ENCODE measurements at places on chromosomes 2 and 18.

DNA sequence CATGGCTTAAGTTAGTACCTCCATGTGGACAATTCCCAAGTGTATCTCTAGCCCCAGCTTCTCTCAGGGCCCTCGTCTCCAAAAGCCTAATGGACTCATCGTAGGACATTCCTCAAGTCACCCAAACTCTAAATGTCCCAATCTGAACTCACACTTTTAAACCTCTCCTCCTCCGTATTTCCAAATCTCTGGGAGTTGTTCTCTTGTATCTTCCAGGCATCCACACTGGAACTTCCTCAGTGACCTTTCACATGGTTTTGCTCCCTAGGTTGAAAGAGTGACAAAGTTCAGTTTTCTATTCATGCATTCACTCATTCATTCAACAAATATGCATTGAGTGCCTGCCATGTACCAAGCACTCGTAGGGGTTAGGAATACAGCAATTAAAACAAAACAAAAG is 220.2 kb downstream of the ALPK2 start:
- no peak for DNase-seq

DNA sequence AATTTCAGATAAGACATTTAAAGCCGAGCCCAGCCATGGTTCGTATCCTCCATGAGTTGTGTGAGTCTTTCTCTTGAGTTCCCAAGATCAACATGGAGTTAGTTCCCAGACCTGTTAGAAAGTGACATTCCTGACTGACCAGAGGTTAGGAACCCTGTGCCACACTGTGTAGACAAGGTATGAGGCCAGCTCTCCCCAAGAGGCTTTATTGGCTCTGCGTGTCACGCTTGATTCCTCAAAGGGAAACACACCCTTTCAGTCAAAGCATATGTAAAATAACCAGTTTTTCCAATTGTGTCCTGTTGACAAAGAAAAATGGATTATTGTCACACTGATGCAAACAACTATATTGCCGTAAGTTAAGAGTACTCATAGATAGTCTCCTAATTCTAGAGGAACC is 1.2 kb downstream of the SULT1C3 start:
- DNase-seq = no peak

DNA sequence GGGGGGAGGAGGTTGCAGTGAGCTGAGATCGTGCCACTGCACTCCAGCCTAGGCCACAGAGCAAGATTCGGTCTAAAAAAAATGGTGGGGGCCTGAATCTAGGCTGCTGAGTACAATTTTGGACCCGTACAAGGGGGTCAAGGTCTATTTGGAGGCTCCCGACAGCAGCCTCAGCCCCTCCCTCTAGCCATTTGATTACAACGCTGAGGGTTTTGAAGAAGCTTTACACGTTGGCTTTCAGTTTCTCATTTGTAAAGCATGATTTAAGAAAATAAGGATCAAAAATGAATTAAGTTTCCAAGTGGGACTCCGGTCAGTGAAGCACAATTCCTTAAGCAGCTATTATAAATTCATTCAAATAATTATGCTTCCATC is 133.9 kb downstream of the TGIF1 start:
- no peak for DNase-seq

GRCh38 chr2:9703701-9704221 is 73.0 kb upstream of the YWHAQ start:
- peak; percentile 91 for DNase-seq

GRCh38 chr2:102765061-102765460 is 3.2 kb downstream of the TMEM182 start:
- no peak for DNase-seq

DNA sequence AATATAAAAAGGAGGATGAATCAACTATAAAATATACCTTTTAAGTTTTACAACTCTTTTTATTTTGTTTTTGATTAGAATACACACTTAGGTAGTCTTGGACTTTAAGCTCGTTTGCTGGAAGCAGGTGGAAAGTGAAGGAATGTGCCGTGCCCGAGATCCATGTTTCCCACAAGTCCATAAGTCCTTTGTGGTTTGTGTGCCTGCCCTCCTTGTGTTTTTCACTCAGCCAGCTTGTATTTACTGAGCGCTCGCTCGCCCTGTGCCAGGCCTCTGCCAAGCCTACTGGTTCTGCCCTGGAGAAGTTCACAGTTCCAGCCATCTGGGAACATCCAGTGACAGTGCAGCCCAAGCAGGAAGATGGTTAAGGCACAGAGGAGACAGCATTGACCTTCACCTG is 142.6 kb downstream of the MGAT5 start:
- no peak for DNase-seq

DNA sequence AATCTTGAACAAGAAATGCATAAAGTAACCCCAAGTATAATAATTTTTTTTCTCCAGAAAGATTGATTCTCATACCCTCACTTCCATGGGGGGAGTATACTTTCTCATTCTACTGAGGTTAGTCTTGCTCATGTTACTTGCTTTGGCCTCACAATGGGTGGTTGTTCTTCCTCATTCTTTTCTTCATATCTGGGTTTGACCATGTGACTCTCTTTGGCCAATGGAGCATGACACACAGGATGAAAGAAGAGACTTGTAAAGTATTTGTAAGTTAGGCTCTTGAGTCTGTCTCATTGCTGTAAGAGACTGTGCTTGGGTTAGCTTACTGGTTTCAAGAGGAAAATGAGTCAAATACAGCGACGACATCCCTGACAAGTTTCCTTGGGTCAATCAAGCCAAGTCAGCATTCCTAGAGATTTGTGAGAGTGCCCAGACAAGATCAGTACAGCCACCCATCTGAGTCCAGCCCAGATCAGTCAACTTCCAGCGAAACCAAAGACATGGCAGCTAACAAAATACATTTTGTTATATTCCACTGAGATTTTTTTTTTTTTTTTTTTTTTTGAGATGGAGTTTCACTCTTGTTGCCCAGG is 970.2 kb downstream of the BCL11A start:
- no peak for DNase-seq

- no peak for DNase-seq
Measured at GRCh38 chr2:159218389-159218788, 68.1 kb downstream of the WDSUB1 start.

GRCh38 chr2:99468155-99468554 is 21.7 kb downstream of the REV1 start:
- DNase-seq = no peak

GRCh38 chr2:37276291-37276690 is 44.8 kb downstream of the NDUFAF7 start:
- DNase-seq = no peak

GRCh38 chr2:285531-285930 is 2.4 kb downstream of the ALKAL2 start:
- peak; percentile 29 for DNase-seq

DNA sequence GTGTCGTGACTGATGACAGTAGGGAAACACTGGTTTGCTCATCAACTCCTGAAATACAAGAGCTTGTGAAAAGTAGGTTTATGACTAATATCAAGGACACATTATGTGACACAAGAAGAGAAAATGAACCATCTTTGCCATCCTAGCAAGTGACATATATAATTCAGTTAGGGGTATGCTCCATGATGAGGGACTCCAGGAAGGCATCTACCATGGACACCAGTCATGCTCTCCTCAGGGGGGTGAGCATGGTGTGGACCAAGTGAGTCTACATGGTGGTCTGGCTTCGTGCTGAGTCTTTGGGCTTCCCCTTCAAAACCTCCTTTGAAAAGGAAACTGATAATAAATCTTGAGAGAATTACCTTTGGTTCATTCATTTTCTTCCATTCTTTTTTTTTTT is 11.7 kb upstream of the SERPINB5 start:
- no peak for DNase-seq

DNA sequence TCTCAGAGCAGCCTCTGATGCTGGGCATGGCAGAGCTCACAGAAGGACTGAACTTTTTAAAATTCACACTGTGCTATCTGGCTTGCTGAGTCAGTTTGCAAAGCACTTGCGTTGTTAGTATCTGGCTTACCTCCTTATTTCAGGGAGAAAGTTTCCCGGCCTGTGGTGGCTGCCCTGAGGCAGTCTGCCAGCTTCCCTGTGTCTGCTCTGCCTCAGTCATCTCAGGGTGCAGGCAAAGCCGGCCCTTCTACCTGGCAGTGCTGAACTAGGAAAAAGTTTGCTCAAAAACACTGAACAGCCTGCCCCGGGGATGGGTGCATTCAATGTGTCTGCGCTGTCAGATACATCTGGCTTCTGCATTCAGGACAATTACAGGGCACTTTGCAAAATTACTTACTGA is 90.2 kb upstream of the UXS1 start:
- DNase-seq = no peak
